ENCODE measurements at places on chromosomes 4 and X. TPM values are rescaled to one million over a fixed set of nuclear protein-coding genes. Genes with fewer than 3 reads are reported as not detected.

DNA sequence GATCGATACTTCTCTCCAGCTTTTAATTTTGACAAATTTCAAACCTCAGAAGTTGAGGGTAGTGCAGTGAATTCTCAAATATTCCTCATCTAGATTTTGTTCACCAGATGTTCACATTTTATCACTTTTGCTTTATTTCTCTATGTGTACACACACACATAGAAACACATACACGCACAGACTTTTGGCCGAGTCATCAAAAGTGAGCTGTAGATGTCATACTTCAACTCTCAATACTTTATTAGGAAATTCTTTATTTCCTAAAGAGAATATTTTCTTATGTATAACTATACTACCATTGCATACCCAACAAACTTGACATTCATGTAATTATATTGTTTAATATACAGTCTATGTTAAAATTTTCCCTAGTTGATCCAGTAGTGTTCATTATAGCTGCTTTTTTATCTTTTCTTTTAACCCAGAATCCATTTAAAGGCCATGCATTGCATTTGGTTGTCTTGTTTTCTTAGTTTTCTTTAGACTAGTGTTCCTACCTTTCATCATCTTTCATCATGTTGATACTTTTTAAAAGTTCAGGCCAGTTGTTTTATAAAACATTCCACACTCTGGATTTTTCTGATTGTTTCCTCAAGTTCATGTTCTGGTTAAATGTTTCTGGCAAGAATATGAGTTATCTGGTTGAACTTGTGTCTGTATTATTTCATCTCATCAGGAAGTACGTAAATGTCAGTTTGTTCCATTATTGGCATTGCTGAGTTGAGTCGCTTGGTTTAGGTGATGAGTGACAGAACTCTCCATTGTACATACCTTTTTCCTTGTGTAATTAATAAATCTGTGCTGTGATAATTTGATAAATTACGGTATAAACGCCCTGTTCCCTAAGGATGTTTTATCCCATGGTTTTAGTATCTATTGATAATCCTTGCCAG lies 94.1 kb upstream of the TLR2 start:
- H3K4me1 ChIP-seq = peaks cover 14% of the 10 kb centered on the region
- H3K36me3 ChIP-seq = peaks cover 18% of the 10 kb centered on the region
- H3K27me3 ChIP-seq = no peaks in the 10 kb centered on the region
- no peak overlapping the region for H3K4me3 ChIP-seq
- H3K27ac ChIP-seq = no peak overlapping the region
- DNase-seq = no peak

- DNase-seq = no peak
- no peaks in the 10 kb centered on the region for H3K27me3 ChIP-seq
- H3K27ac ChIP-seq = no peak overlapping the region
- peaks cover 2% of the 10 kb centered on the region for H3K4me1 ChIP-seq
Observed at GRCh38 chrX:10240918-10241317, 84.1 kb downstream of the CLCN4 start.

DNA sequence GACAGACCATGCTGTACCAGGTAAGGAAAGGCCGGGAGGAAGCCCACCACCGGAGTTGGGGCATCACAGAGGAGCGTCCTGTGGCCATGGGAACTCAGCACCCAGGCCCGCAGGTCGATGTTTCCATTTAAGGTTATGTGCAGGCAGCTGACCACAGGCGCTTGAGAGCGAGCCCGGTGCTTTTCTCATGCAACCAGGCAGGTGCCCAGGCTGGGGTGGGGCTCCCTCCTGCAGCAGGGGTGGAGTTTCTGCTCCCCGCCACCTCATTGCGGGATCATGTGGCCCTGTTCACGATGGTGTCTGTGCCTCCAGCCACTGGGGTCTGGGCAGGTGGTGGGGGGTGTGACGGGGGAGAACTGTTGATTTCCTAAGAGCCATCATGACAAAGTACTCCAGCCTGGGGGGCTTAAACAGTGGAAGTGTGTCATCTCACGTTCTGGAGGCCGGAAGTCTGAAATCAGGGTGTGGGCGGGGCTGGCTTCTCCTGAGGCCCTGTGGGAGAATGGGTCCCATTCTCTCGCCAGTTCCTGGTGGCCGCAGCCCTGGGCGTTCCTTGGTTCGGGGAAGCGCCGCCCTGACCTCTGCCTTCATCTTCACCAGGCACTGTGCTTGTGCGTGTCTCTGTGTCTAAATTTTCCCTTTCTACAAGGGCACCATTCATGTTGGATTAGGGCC lies 60.9 kb downstream of the CPZ start:
- H3K4me1 ChIP-seq = no peaks in the 10 kb centered on the region
- DNase-seq = no peak
- no peak overlapping the region for H3K27ac ChIP-seq
- H3K4me3 ChIP-seq = no peak overlapping the region
- no peaks in the 10 kb centered on the region for H3K36me3 ChIP-seq

DNA sequence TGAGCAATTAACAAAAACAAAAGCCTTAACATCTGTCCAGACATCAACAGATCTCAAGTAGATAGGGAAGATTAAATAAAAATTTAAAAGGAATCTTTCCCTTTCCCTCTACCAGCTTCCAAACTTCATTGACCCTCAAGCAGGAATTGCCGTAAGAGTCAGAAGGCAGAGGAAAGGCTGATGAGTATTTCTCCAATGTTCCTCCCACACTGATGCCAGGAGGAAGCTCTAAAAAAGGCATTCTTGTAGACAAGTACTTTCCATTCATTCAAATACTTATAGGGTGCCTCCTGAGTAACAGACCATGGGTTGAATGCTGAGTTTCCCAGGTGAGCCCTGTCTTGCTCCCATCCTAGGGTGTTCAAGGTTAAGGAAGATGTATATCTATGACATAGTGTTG lies 151.6 kb upstream of the GPC4 start:
- H3K36me3 ChIP-seq = no peaks in the 10 kb centered on the region
- no peaks in the 10 kb centered on the region for H3K27me3 ChIP-seq
- no peak overlapping the region for H3K4me3 ChIP-seq

- H3K36me3 ChIP-seq = peaks cover 16% of the 10 kb centered on the region
- no peak for DNase-seq
- no peak overlapping the region for H3K4me3 ChIP-seq
- H3K4me1 ChIP-seq = no peaks in the 10 kb centered on the region
Observed at GRCh38 chr4:102684610-102685052, 76.1 kb downstream of the MANBA start.

- H3K27me3 ChIP-seq = no peaks in the 10 kb centered on the region
- H3K36me3 ChIP-seq = peaks cover 6% of the 10 kb centered on the region
Observed at GRCh38 chrX:49077941-49078340, 1.7 kb downstream of the WDR45 start.

Gene DMRTC1B
- total RNA-seq = not detected
